ENCODE measurements at places on chromosomes 13 and 19.

- no peak for ATAC-seq
These were observed 11.6 kb downstream of the TMEM221 start for GRCh38 chr19:17436874-17437267.

DNA sequence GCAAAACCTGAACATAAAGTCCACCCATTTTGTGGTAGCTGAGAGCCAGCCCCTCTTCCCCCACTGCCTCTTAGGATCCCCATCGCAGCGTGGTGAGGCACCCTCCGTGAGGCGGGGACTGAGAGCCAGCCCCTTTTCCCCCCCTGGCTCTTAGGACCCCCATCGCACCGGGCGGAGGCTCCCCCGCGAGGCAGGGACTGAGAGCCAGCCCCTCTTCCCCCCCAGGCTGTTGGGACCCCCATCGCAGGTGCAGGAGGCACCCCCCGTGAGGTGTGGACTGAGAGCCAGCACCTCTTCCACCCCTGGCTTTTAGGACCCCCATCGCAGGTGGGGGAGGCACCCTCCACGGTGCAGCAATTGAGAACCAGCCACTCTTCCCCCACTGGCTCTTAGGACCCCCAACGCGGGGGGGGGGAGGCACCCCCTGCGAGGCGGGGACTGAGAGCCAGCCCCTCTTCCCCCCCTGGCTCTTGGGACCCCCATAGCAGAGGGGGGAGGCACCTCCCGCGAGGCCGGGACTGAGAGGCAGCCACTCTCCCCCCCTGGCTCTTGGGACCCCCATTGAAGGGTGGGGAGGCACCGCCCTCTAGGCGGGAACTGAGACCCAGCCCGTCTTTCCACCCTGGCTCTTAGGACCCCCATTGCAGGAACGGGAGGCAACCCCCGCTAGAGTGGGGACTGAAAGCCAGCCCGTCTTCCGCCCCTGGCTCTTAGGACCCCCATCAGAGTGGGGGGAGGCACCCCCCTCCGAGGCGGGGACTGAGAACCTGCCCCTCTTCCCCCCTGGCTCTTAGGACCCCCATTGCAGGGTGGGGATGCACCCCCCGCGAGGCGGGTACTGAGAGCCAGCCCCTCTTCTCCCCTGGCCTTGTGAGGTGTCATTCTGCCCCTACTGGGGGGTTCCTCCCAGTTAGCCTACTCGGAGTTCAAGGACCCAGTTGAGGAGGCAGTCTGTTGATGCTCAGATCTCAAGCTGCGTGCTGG lies 366.4 kb upstream of the SPRY2 start:
- ATAC-seq: no peak

GRCh38 chr19:54888239-54888638 lies 14.2 kb downstream of the FCAR start:
- no peak for ATAC-seq

DNA sequence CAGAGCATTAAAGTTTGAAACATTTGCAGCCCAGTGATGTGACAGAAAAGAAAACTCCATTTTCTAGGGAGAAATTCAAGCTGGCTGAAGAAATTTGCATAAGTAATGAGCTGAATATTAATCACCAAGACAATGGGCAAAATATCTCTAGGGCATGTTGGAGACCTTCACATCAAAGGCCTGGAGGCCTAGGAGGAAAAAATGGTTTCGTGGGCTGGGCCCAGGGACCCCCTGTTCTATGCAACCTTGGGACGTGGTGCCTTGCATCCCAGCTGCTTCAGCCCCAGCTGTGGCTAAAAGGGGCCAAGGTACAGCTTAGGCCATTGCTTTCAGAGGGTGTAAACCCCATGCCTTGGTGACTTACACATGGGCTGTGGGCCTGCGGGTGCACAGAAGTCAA lies 5.7 kb upstream of the CLEC4M start:
- no peak for ATAC-seq

DNA sequence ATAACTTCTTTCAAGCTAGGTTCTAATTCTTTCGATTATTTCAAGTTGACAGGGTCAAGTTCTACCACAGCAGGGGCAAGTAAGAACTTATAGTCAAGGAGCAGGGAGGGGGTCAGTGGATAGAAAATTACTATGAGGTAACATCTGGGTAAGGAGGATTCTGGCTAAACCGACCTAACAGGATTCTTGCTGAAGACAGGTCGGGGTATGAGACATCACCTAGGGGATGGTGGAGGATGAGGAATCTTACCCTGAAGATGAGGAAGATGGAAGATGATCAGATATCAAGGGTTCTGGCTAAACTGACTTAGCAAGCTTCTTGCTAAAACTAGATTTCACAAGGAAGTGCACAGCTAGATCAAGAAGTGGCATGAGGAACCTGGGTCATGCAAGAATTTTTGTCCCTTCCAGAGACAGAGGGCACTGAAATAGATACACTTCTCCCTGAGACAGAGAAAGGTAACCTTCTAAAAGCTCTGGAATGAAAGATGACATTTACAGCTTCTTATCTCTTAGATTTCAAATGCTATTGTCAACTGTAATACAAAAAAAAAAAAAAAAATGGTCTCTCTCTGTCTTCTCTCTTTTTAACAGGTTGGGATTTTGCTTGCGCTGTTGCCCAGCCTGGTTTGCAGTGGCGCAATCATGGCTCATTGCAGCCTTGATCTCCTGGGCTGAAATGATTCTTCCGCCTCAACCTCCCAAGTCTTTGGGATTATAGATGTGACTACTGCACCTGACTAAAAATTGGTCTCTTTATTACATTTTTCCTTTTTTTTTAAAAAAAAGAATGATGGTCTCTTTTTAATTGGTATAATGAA lies 9.6 kb upstream of the METTL21C start:
- no peak for ATAC-seq

Measured in gastroesophageal sphincter (tissue), 4 donors.